Head of caudate nucleus (tissue), 42 donors: ENCODE measurements at places on chromosomes 1 and 21.
A peak's percentile ranks its signal among the peaks of the same experiment; 100 is the strongest.

DNA sequence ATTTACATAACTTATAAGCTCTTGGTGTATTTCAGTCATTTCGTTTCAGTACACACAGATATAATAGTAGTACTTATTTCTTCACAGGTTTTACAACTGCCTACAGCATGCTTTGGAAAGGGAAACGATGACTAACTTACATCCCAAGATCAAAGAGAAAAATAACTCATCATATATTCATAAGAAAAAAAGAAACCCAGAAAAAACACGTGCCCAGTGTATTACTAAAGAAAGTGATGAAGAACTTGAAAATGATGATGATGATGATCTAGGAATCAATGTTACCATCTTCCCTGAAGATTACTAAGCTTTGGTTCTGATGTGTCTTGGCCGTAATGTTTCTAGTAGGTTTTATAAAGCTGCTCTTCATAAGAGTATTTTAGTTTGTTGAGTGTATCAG lies 30.9 kb downstream of the TYW3 start:
- no peak for DNase-seq

- DNase-seq, result peak; percentile 97
Observed at GRCh38 chr1:202130816-202131522, 8.3 kb downstream of the GPR37L1 start.

DNA sequence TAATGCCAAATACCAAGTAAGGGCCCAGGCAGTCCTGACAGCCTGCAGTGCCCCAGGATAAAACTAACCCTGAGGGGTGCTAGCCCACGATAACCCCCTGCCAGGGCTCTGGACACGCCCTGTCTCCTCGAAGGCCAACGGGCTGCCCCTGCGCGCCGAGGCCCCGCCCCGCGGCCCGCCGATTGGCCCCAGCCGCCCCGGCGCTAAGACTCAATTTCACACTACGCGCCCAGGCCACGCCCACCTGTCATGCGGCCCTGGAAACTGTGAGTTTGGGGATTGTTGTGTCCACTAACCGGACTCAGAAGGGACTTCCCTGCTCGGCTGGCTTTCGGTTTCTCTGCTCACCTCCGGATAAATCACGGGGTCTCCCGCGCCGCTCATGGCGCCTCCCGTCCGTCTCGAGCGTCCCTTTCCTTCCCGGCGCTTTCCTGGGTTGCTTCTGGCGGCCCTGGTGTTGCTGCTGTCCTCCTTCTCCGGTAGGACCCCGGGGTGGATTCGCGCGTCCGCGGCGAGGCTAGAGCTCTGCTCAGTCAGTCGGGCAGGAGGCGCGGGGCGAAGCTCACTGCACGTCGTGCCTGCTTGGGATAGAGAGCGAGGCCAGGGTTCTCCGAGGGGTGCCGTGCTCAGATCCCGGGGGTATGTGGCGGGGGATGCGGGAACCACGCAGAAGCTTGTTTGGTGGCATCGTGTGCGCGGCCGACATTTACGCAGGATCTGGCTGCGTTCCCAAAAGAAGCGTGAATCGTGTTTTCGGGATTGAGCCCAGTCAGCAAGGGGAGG lies at the start of gene CR1L:
TSS of gene CR1L (plus strand) at position 282 of the 783 bp plus-strand sequence. CDS start at position 383, 101 bp downstream.
- peak; percentile 71 for DNase-seq

- DNase-seq, result peak; percentile 64
Observed at GRCh38 chr1:89540406-89540970, 15.9 kb downstream of the LRRC8B start.

GRCh38 chr1:4306559-4307467 lies 347.6 kb upstream of the AJAP1 start:
- no peak for DNase-seq

DNA sequence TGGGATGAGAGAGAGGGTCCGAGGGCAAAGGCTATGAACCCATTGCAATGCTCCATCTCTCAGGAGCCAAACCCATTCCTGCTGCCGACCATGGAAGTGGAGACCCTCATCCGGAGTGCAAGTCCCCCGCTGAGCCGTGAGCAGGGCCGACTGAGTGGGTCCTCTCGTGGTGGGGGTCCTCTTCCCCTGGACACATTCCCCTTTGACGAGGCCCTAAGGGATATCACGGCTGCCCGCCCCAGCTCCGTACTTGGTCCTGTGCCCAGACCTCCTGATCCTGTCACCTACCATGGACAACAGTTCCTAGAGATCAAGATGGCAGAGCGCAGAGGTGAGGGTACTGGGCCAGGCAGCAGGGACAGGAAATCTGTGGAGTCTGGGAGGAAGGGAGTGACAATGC lies 11.0 kb downstream of the HYI start:
- DNase-seq, result no peak

DNA sequence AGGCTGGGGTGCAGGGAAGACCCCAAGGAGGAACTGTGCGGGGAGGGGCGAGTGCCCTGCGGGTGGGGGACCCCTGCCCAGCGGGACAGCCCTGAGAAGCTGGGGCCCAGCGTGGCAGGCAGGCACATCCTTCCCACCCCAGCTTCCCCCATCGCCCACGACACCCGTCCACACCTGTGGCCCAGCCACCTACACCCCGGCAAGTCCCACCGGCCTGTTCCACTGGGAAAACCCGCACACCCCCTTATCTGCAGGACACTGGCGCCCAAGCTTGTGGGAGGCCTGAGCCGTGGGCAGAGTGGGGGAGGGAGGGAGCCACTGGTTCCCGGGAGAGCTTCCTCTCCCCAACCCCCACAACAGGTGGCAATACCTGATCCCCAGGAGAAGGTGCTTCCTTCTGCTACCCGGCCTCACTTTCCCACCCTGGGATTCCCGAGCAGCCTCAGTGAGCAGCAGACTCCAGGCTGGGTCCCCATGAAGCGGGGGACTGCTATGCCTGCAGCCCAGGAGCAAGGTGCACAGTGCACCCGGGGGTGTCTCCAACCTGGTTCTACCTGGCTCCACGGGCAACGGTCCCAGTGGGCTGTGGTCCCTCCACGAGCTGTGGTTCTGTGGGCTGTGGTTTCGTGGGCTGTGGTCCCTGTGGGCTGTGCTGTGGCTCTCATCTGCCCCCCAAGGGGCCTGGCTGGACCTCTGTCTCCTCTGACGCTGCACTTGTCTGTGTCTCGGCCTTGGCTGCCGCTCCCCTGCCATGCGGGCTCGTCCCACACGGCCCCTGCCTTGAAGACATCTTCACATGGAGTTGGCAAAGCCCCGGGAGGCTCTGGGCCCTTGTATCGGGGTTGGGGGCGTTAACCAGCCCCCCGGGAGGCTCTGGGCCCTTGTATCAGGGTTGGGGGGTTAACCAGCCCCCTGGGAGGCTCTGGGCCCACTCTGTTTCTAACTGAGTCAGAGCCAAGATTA lies 37.8 kb upstream of the POFUT2 start:
- DNase-seq, result no peak

GRCh38 chr1:67463298-67463955 lies 33.2 kb upstream of the SERBP1 start:
- DNase-seq, result peak; percentile 77

DNA sequence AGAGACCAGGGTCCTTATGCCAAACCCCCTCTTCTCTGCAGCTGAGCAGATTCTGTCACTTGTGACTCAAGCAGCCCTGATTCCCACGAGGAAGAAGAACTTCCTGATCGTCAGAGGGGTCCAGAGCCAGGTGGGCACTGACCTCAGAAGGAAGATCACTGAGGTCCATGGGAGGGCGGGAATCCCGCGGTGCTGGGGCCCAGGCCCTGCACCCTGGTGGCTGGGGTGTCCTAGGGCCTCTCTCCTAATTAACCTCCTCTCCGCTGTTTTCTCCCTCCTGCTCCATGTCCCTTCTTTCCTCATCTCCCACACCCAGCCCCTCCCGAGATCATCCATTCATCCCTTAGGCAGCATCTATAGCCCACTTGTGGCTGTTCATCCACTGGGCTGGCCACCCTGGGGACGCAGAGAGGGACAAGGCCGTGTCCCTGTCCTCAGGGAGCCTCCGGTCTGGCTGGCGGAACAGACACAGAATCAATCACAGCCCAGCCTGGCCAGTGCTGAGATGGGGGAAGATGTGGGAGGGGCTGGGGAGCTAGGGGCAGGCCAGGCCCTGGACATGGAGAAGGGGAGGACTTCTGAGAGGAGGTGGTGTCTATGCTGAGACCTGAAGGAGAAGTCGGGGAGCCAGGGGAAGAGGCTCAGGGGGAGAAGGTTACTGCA lies 638.3 kb downstream of the MATN1 start:
- no peak for DNase-seq

GRCh38 chr1:117161887-117162286 lies 40.3 kb upstream of the TRIM45 start:
- DNase-seq, result no peak

DNA sequence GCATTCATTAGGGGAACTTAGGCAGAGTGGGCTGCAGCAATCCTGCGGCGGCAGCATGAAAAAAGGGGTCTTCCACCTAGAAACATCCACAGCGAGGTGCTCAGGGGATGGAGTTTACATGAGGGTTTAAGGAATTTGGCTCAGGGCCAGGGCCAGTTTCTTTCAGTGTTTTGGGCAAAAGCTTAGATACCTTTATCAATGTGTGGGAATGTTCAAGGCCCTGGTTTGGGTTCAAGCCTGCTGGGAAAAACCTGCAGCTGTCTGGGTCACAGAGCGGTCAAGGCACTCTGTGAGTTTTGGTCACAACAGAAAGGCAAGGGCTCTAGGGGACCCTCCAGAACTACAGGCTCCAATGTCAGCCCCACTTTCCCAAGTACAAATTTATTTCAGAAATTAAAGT lies 230.3 kb downstream of the DISC1 start:
- DNase-seq, result no peak

DNA sequence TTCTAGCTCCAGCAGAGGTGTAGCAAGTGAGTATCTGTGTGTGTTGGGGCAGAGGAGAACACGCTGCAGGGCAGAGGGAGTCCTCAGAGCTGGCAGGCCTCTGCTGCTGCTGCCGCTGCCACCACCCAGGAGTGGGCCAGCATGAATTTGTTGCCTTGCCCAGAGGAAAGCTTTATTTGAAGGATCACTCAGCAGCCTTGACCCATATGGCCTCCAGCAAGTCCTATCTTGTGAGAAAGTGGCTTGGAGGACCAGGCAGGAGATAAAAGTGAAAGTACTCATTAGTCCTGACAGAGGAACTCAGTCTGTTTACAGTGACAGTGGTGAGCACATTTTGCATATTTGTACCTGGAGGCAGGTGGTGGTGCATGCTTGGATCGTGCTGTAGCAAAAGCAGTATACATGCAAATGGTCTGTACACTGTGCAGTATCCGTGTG lies 3.1 kb downstream of the TRAF5 start:
- DNase-seq, result no peak

DNA sequence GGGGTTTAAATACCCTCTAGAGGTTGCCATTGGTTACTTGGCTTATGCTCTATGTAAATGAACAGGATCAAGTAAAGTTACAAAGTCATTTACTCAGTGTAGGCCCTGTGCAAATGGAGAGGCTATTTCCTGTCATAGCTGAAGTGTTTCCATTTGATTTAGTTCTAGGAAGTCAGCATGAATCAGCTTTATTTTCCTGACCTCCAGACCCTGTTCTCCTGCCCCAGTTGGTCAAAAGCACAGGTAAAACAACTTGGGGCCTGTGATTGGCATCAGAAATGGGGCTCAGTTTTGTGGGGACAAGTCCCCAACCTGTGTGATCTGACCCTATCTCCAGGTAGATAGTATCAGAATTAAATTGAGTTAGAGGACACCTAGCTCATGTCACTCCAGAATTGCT lies 239.9 kb downstream of the HHAT start:
- no peak for DNase-seq

GRCh38 chr1:110087812-110088738 lies 17.6 kb upstream of the ALX3 start:
- peak; percentile 51 for DNase-seq

DNA sequence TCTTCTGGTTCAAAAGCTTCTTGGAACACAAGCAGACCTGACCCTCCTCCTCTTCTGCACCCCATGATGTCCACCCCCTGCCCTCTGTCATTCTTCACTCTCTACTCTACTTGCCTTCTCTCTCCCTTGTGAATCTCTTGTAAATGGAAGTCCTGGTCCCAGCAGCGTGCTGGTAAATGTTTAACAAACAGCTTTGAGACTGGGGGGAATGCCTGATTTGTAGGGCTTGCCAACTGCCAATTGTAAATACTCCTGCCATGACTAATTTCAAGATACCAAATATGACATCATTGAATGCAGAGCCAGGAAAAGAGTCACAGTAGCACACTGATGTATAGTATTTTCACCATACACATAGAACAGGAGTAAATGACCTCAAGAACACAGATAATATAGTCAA lies 40.9 kb upstream of the LRRN2 start:
- DNase-seq, result no peak

DNA sequence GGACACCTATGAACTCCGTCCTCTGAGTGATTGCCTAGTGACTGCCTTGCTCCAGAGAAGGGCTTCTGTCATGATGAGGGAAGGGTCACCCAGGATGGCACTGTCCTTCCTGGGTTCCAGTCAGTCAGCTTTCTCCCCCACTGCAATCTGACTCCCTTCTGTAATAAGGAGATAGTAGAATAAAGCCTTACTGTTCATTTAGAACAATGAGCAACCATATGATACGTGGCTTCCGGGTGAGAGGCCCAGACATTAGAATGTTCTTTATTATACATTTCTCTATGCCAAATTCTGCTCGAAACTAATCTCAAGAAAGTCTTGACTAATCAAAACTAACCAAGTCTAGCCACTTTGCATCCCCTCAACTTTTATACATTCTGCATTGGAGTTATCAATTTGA lies 8.5 kb upstream of the MTMR11 start:
- DNase-seq, result no peak

- no peak for DNase-seq
Observed at GRCh38 chr1:91637539-91637994, 136.9 kb downstream of the CDC7 start.

GRCh38 chr1:185325413-185325812 lies 8.4 kb upstream of the IVNS1ABP start:
- DNase-seq, result no peak

GRCh38 chr1:54543729-54544496 lies 4.1 kb upstream of the ACOT11 start:
- no peak for DNase-seq

GRCh38 chr1:61046434-61046833 lies 35.9 kb upstream of the NFIA start:
- no peak for DNase-seq

DNA sequence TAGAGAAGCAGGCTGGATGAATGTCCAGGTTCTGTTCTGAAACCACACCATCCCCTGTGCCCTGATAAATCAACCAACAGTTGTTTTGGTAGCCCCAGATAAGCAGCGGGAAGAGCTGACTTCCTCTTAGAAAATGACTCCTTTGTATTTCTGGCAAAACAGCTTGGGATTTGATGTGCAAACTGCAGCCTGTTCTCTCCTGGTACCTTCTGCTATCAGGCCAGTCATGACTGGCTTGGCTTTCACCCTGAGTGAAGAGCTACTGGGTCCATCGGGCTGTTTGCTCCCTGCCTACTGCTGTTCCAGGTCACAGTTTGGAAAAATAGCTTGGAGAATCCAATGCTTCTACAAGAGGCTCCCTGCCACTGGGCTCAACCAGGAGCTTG lies 116.8 kb downstream of the DTL start:
- DNase-seq, result no peak

DNA sequence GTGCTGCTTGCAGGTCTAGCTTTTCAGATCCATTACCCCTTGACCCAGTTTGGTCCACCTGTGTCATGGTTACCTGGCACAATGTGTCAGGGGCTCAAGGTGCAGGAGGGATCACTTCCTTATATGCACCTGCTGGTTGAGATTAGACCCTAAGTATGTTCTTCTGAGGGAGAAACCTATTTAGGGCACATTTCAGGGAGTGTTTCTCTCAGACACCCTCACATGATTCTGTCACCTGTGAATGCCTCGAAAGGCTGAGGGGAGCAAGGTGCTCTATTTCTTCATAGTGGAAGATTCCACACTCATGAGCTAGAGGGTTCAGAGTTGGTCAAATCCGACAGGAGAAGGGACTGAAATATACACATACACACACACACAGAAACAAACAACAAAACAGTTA lies 15.5 kb downstream of the HSD3B2 start:
- no peak for DNase-seq
